ENCODE measurements at places on chromosomes 5 and 9. TPM values are rescaled to one million over a fixed set of nuclear protein-coding genes. Genes with fewer than 3 reads are reported as not detected.

SOWAHA gene
- total RNA-seq, result not detected

NPR3 gene
- total RNA-seq, result 10.8 TPM

DROSHA gene
- 33.8 TPM for total RNA-seq

TRIP13 gene
- total RNA-seq, result 29.8 TPM

GHR gene
- 11.8 TPM for total RNA-seq

PCDHA9 gene
- under 0.01 TPM for total RNA-seq

PCA3 gene
- total RNA-seq, result under 0.01 TPM

KCNIP1 gene
- total RNA-seq, result not detected

SMIM33 gene
- not detected for total RNA-seq

PDE6A gene
- not detected for total RNA-seq

EIF4E1B gene
- total RNA-seq, result not detected

PLCXD3 gene
- total RNA-seq, result 5.1 TPM

ZBTB26 gene
- total RNA-seq, result 2.6 TPM

GGTA1 gene
- not detected for total RNA-seq

C9orf152 gene
- not detected for total RNA-seq

AP3S1 gene
- 129 TPM for total RNA-seq

CXXC5 gene
- 111 TPM for total RNA-seq

MLANA gene
- 0.20 TPM for total RNA-seq

JAK2 gene
- total RNA-seq, result 5.9 TPM

TAF11L2 gene
- not detected for total RNA-seq

FOXI1 gene
- total RNA-seq, result not detected

IGIP gene
- total RNA-seq, result 3.7 TPM

KIF27 gene
- total RNA-seq, result 3.1 TPM

ZDHHC11 gene
- 2.0 TPM for total RNA-seq

NCS1 gene
- 33.1 TPM for total RNA-seq

PCDHB12 gene
- total RNA-seq, result not detected

STK32A gene
- 0.73 TPM for total RNA-seq

OCLN gene
- 5.5 TPM for total RNA-seq

EQTN gene
- not detected for total RNA-seq
